ENCODE measurements at places on chromosomes 1 and 21.
A peak's percentile ranks its signal among the peaks of the same experiment; 100 is the strongest.

GRCh38 chr1:14661222-14661621 is 62.7 kb downstream of the KAZN start:
- DNase-seq, result no peak

- DNase-seq, result no peak
Observed at GRCh38 chr21:42332557-42333317, 17.5 kb upstream of the TFF3 start.

- no peak for DNase-seq
Observed at GRCh38 chr1:244060117-244060516, 9.0 kb downstream of the ZBTB18 start.

DNA sequence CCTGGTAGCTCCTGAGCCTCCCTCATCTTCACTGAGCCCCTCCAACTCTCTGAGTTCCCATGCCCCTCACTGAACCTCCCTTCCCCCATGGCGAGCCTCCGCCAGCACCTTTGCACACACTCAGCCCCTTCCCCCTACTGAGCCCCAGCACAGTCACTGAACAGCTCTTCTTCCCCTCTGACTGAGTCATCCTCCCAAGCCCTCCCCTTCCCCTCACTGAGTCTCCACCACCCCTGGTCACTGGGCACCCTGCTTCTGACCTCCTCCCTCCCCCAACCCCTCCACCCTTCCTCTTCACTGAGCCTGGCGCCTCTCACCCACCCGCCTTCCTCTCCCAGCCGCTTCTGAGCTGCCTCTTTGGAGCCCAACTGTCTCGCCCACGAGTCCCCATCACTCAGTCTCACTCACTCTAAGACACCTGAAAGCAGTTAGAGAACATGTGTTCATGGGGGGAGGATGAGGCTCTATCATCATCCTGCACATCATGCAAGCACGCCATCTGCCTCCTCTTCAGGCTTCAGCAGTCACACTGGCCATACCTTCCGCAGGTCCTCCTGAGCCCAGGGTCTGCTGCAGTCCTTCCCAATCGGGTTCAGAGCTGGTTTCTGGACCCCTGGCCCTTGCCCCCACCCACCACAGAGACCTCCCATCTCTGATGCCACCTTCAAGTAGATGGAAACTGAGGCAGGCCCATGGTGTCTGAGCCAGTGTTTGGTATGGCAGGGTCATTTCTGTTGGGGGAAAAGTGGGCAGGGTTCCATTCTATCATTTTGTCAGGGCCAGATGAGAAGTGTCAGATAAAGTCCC is 2.0 kb upstream of the TRNP1 start:
- DNase-seq, result no peak

DNA sequence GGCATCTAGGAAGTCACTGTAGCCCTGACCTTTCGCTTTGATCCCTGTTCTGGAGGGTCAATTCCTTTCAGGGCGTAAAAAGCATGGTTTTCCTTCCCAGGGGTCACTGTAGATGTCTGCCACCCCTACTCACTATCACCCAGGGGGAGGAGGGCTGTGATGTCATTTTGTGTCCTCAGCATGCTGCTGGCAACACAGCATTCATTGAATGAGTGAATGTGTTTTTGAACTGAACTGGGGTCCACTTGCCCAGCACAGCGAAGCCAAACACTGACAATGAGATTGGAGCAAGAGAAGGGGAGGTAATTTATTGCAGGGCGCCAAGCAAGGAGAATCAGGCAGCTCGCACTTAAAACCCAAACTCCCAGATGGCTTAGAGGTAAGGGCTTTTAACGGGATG is 78.2 kb upstream of the PGBD5 start:
- DNase-seq, result no peak

DNA sequence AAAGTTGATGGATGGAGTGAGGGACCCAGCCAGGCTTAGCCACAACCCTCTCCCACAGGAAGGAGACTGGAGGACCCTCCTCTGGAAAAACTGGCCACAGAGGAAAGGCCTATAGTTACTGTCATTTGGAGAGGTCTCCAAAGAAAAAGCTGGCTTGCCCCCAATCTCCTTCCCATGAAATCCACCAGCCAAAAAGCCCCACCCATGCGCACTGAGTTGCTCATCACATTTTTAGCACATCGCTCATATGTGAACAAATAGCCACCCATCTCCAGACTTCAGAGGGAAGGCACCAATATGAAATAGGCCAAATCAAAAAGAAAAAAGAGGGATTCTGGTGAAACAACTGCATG is 36.9 kb upstream of the QSOX1 start:
- no peak for DNase-seq

- peak; percentile 20 for DNase-seq
Observed at GRCh38 chr1:180085331-180085730, 69.3 kb upstream of the QSOX1 start.

DNA sequence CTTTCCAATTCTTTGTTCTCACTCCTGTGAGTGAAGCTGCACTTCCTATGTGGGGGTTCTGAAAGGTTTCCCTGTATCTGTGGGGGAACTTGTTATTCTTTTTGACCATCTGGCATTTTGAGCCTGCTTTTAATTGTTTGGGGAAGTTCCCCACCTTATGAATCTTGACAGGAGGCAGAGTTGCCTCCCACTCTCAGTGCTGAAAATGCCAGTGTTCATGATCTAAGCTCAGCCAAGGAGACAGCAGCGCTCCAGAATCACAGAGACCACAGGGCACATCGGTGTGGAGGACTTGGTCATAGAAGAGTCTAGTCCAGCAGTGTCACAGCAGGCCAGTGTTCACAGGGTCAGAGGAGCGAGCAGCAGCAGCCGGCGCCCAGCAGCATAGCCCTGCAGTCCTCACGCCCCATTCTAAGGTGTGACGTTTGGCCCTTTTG is 63.8 kb upstream of the PRDX6 start:
- DNase-seq, result no peak

DNA sequence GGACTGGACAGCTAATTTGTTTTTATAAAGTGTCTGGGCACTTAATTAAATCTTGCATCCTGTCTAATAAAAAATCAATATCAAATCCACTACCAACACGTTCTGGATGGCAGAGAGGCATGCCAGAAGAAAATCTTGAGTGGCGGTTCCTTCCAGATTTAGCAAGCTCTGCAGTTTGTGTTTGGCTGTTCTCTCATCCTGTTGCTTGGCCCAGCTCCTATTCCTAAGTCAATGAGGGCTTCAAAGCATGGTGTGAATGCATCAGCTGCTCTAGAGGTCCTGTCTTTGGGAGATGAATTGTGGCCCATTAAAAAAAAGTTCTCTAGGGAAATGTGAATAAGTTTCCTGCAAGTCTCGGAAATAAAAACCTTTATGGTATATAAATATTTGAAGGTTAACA is 90.3 kb downstream of the DISC1 start:
- DNase-seq, result no peak

- no peak for DNase-seq
Observed at GRCh38 chr1:38291906-38292521, 245.4 kb upstream of the POU3F1 start.

DNA sequence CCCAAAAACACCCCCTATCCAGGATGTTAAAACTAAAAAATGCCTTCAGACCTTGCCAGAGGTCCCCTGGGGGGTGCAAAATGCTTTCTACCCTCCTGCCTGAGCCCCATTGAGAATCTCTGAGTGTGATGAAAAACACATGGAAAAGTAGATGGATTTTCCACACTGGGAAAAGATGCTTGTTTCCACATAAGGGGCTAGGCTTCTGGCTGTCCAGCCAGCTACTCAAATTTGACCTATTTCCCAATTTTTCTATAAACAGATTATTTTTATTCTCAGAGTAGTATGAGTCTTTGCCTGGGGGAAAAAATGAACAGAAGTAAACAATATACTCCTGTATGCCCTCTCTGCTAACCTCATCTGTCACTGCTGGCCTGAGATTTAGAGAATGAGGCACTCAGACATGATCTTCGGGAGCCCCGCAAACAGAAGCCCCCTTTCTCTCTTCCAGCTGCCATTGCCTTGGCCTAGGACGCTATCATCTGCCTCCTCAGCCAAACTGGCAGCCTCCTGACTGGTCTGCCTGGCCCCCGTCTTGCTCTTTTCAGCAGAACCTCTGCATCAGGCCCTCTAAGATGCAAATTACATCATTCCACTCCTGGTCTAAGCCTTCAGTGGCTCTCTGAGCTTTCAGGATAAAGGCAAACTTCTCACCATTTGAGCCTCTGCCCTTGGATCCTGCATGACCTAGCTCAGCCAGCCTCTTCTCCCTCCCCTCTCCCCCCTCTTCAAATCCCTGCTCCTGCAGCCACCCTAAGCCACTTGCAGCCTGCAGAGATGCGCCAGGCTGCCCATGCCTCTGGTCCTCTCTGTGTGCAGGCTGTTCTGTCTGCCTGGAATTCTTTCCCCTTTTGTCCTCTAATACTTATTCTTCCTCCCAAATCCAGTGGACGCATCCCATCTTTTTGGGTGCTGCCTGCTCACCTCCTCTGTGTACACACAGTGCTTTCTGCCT is 39.7 kb upstream of the TMEM125 start:
- DNase-seq, result no peak

GRCh38 chr1:3102641-3103040 is 33.6 kb downstream of the PRDM16 start:
- no peak for DNase-seq

DNA sequence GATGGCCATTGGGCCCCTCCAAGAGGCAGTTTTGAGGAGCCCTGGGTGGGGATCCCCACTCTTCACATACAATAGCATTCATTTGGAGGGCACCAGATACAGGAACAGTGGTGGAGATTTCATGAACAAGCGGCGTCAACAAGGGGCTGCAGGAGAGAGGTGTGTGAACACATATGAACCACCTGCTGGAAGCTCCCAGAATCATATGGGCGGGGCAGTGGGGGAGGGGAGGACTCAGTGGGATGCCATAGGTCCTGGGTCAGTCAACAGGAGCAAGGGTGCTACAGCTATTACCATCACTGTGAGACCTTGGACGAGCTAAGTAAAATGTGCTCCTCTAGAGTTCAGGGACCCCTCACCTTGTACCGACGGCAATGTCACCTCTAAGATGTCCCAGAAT is 100.4 kb upstream of the IRF2BP2 start:
- no peak for DNase-seq

- DNase-seq, result no peak
Observed at GRCh38 chr1:24294716-24295371, 24.3 kb upstream of the GRHL3 start.

Data from activated CD4-positive, alpha-beta T cell treated with anti-CD3 and anti-CD28 coated beads, Interleukin-2, Interleukin-6, amounts not matched to agents 100 ng/mL and 50 ng/mL, durations not matched to agents 16 hours and 8 hours (primary cell).